ENCODE measurements at places on chromosomes 6 and 20. TPM values are rescaled to one million over a fixed set of nuclear protein-coding genes. Genes with fewer than 3 reads are reported as not detected.

SERPINB1 gene
- total RNA-seq, result 25.8 TPM

GRIK2 gene
- 0.19 TPM for total RNA-seq

MYBL2 gene
- total RNA-seq, result 3.9 TPM

TBXT gene
- total RNA-seq, result not detected

CRIP3 gene
- 0.19 TPM for total RNA-seq

LRRN4 gene
- total RNA-seq, result not detected

COX7A2 gene
- total RNA-seq, result 122 TPM

KHDC1L gene
- total RNA-seq, result not detected

PRSS16 gene
- total RNA-seq, result not detected

KIF3B gene
- 42.0 TPM for total RNA-seq

STX7 gene
- total RNA-seq, result 83.9 TPM

SNRPB gene
- total RNA-seq, result 97.9 TPM

CST2 gene
- 10.8 TPM for total RNA-seq

TNFRSF21 gene
- 2.0 TPM for total RNA-seq

TRMT6 gene
- 5.4 TPM for total RNA-seq

PXMP4 gene
- total RNA-seq, result 6.9 TPM

AFG1L gene
- 4.8 TPM for total RNA-seq

WFDC10B gene
- total RNA-seq, result not detected

SEC23B gene
- 81.0 TPM for total RNA-seq

CFAP61 gene
- 0.13 TPM for total RNA-seq

NELFCD gene
- 50.1 TPM for total RNA-seq

SLC32A1 gene
- total RNA-seq, result not detected

COL11A2 gene
- 0.13 TPM for total RNA-seq

ALDH8A1 gene
- 0.92 TPM for total RNA-seq

ROMO1 gene
- 265 TPM for total RNA-seq

Data from aortic smooth muscle cell (primary cell).